ENCODE measurements at places on chromosomes 4 and X.

DNA sequence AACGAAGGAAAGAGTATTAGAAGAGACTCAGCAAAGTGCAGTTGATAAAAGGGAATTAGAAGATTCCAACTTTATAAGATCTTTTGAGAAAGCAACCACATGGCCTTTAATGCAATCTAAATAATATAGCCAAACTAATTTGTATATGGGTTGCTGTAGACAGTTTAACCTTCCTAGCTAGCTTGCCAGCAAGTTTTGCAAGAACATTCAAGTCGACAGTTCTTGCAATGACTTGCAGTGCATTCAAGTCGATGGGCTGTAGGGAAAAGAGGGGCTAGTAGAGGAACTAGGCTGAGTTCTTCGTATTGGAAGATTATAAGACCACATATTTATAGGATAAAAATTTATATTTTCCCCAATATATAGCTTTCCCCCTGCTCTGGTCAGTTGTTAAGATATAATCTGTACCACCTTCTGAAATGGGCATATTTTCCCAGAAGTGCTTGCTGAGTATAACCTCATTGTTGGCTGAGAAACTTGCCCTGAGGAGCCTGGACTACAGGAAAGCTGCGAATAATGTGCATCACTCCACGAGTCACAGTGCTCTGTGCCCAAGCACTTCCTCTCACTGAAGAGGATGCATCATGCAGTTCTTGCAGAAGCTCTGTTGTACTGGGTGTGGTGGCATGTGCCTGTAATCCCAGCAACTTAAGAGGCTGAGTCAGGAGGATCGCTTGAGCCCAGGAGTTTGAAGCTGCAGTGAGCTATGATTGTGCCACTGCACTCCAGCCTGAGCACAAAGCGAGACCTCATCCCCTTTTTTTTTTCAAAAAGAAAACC is 56.7 kb downstream of the DOCK11 start:
- no peak for DNase-seq

DNA sequence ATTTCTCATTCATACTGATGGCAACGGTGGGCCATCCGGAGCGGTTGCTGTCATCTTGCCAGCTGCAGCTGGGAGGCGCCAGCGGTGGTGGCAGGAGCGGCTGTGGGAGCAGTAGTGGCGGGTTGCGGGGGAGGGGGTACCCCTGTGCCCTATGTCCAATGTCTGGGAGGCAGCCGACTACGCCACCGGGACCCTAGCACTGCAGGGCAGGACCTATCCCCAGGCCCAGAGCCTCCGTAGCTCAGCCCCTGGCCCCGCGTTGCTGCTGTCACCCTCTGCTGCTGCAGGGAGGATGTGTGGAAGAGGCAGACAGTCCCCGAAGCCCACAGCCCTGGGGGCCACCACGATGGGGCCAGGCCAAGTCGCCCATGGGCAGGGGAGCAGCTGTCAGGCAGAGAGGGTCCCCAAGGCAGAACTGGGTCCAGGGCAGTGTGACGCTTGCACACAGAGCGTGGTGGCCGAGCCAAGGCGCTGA is 10.0 kb upstream of the SPP1 start:
- DNase-seq, result no peak

DNA sequence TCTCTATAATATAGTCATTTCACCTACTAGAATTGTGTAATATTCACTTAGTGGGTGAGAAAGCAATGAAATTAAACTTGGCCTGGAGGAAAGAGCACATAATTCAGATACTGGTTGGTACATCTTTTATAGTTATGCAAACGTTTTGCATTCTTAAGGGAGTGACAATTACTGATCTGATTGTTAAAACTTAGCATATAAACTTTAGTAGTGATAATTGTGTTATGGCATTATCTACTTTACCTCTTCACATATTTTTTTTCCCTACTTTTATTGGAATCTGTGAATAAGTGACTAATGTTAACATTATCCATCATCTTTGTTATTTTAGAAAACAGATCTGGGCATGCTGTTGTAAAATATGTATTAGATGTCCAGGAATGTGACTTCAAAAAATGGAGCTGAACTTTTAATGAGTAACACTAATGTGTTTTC is 217.4 kb upstream of the GIMD1 start:
- DNase-seq, result no peak

DNA sequence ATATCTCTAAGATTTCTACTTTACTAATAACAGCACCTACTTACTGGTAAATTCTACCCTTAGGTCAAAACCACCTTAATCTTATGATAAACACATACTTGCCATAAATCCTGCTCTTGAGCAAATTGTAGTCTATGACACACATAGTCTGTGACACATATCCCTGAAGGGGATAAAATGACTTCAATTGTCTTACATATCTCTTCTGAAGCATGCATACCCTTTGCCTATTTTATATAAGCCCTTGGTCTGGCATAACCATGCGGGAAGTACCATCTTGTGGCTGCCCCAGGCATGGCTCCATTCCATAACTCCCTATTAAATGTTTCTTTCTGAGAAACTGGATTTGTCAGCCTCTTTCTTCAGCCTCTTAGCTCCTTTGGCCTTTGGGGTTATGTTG is 248.9 kb downstream of the SLC7A11 start:
- DNase-seq, result no peak

GRCh38 chrX:77502951-77503525 is 55.8 kb downstream of the FGF16 start:
- DNase-seq, result no peak

- no peak for DNase-seq
Observed at GRCh38 chr4:30924495-30924894, 204.3 kb downstream of the PCDH7 start.

DNA sequence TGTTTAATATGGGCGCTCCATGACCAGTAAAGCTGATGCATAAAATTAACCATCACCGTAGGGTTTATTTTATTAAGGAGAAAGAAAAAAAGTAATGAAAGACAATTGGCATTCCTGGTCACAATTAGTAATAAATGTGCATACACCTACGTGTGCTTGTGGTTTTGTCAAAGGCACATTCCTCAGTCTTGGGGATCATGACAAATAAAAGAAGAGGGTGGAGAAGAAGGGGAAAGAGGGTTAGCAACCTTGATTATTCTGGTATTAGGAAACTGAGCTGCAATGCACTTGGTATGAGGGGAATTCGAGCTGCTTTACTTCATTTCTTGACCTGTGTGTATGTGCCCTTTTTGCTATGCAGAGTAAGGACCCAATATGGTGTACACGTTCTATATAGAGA is 1798.3 kb upstream of the PCDH7 start:
- no peak for DNase-seq

DNA sequence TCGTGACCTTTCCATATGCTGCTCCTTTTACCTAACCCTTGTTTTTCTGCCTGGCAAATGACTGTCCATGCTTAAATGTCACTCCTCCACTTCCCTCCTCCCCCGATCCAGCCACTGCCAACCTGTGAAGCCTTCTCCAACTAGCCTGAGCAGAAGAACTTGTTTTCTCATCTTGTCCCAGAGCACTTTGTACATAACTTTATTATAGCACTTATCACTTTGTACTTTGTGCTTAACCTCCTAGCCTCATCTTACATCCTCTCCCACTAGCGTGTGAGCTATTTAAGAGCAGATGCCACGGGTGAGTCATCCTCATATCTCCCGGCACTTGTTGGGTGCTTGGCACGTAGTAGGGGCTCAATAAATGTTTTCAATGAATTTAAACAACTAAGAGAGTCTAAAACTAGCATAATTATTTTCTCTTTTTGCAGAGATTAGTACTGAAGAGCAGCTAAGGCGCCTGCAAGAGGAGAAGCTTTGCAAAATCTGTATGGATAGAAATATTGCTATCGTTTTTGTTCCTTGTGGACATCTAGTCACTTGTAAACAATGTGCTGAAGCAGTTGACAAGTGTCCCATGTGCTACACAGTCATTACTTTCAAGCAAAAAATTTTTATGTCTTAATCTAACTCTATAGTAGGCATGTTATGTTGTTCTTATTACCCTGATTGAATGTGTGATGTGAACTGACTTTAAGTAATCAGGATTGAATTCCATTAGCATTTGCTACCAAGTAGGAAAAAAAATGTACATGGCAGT is 46.9 kb downstream of the XIAP start:
- DNase-seq, result no peak

DNA sequence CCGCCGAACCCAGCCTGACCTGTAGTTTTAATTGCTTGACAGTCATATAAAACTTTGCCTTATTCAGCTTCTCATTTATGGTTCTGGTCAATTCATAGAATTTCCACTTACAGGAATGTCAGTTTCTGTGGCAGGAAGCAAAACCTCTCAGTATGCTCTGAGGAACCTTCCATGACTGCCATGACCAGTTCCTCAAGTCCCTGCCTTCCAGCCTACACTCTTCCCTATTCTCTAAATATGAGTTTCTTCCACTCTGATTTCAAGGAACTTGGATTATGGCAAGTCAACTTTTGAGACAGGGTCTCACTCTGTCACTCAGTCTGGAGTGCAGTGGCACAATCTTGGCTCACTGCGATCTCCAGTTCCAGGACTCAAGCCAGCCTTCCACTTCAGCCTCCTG is 26.0 kb upstream of the NSUN7 start:
- no peak for DNase-seq

DNA sequence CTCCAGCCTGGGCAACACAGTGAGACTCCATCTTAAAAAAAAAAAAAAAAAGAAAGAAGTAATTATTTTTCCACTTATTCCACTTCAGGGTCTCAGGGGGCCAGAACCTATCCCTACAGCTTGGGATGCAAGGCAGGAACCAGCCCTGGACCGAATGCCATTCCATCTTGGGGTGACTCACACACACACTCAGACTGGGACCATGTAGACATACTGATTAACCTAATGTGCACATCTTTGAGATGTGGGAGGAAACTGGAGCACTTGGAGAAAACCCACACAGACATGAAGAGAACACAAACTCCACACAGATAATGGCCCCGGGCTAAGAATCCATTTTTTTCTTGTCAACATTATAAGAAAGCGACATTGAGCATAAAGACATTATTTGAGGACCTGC is 132.5 kb downstream of the PTTG2 start:
- no peak for DNase-seq

DNA sequence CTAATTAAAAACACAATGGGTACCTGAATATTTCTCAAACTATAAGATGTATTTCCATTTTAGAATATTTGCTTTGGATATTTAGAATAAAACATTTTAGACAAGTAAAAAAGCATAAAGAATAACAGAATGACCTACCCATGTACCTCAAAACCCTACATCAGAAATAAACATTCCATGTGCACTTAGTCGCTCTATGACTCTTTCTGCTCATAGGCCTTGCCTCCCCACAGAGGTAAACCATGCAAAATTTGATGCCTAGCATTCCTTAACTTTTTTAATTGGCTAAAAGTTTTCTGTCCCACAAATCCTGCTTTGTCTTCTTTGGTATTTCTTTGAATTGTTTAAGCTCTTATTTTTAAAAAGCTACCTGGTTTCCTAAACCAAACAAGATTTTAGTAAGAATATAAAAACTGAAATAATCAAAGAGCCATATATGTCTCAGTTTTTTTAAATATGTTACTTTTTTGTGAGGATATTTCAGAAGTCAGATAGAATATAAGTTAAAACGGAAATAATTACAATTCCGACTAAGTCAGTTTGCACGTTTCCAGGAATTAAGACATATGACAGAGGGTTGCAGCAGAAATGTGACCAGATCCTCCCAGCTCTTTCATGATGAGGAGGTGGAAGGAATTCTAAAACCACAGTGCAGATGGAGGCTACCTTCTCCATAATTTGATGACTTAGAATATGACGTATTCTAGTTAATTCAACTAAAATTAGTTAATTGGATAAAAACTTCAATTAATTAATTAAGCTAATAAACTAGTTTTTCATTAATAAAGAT is 102.5 kb downstream of the FIP1L1 start:
- no peak for DNase-seq

GRCh38 chr4:108292229-108292628 is 123.5 kb upstream of the LEF1 start:
- DNase-seq, result no peak

DNA sequence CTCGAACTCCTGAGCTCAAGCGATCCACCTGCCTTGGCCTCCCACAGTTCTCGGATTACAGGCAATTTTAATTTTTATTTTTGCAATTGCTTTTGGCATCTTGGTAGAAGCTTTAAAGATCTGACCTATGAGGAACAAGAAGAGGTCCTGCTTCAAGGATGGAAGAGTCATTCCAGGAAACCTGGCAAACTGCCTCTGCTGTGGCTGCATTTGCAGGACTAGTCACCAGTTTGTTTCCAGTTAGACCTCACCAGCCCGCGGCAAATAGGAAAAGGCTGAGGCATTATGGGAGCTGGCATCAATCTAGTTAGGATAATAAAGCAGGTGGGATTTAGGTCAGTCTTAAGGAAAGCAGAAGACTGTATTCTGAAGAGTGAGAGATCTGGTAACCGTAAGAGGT is 51.9 kb upstream of the LAS1L start:
- no peak for DNase-seq

- DNase-seq, result no peak
Observed at GRCh38 chr4:127759893-127760292, 22.2 kb upstream of the HSPA4L start.

GRCh38 chrX:51894697-51895336 is 1.4 kb downstream of the MAGED1 start:
- DNase-seq, result no peak

DNA sequence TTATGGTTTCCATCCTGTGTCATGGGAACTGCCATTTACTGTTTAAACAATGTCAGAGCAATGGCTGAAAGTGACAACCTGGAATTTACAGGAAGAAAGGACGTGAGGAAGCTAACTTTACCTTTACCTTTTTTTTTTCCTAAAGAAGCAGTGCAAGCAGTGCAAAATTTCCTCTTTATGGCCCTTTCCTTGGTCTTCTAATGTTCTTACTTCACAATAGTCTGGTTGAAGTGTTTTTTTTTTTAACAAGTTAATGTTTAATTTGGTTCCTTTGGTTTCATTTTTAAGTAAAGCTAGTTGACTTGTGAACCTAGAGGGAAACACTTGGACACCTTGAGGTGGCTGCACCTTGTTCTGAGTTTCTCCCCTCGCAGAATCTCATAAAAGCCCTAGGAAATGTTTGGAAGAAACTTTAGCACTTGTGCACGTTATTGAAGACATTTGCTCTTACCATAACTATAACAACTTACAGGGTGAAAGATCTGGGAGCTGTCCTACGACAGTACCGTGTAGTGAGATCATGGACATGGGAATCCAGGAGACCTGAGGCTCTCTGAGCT is 1.8 kb downstream of the SGMS2 start:
- DNase-seq, result no peak

GRCh38 chr4:98283219-98284189 is 22.3 kb downstream of the RAP1GDS1 start:
- no peak for DNase-seq

DNA sequence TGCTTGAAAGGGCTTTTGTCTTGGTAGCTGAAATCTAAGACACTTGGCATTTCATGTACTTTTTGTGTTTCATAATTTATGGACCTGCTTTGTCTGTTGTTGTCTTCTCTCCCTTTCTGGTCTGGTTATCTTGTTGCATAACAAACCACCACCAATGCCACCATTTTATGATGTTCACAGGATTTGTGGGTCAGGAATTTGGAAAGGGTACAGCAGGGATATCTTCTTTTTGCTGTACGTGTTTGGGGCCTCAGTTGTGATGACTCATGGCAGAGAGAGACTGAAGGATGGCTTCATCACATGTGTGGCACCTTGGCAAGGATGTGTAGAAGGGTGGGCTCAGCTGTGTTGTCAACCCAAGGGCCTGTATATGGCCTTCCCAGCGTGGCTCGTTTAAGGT is 35.2 kb downstream of the KDM6A start:
- no peak for DNase-seq
